Cerebellar cortex (tissue), 1 donor: ENCODE measurements at places on chromosomes 6 and 20.

DNA sequence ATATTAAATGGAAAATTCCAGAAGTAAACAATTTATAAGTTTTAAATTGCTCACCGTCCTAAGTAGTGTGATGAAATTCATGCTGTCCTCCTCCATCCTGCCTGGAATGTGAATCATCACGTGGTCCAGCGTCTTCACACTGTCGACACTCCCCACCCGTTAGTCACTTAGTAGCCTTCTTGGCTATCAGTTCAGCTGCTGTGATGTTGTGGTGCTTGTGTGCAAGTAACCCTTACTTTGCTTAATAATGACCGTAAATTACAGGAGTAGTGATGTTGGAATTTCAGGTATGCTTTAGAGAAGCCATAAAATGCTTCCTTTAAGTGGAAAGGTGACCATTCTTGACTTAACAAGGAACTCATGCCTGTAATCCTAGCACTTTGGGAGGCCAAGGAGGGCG, 25.2 kb downstream of the RIOK1 start:
- peak; percentile 81 for DNase-seq

DNA sequence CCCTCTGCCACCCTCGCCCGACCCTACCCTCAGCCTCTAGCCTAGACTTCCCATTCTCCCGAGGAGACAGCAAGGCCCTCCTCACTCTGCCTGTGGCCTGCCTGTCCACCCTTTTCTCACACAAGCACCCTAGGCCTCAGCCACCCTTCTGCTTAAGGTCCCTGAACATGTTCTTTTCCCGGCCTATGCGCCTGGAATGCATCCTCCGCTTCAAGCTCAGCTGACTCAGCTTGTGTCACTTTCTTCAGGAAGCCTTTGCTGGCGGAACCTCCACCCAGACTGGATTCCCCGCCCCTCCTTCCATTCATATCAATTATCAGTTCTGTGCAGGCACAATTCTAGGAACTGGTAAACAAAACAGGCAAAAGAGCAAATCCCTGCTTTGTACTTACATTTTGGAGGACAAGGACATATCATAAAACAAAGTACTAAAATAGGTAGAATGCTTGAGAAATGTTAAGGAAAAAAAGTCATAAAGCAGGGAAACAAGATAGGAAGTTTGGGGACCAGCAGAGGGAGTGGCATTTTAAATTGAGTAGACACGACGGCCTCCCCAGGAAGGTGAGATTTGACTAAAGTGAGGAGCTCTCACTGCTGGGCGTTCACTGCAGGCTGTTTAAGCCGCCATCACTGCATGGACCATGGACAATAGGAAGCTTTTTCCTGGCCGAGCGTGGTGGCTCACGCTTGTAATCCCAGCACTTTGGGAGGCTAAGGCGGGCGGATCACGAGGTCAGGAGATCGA, 17.9 kb upstream of the SNHG17 start:
- no peak for DNase-seq

GRCh38 chr6:137102050-137102848, 57.5 kb upstream of the IL20RA start:
- no peak for DNase-seq

DNA sequence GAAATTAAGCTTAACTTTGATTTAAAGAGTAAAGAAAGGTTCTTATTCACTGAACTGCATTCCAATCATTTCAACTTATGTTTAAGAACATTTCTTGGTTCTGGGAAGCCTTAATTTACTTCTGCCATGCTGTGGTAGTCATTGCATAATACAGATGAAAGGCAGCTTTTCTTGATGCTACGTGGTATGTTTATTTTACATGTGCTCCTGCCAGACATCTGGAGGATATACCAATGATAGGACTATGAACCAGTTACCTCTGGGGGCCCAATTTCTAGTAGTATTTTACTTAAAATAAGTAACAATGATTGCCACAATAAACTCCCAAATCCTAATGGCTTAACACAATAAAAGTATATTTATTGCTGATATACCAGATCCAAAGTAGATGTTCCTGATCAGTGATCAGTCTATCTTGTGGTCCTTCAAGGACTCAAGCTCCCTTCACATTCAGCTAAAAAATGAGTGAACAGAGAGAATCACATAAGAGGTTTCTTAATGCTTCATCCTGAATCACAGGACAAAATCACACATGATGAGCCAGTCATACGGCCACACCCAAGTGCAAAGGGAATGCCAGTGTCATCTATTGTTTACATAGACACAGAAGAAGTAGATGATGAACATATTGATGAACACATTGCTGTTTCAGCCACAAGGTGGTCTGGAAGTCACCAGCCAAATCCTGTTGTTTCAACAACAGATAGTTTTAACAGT, 56.5 kb upstream of the CCN2 start:
- DNase-seq, result no peak

- DNase-seq, result peak; percentile 56
Measured at GRCh38 chr6:106300944-106301343, 24.6 kb downstream of the ATG5 start.

DNA sequence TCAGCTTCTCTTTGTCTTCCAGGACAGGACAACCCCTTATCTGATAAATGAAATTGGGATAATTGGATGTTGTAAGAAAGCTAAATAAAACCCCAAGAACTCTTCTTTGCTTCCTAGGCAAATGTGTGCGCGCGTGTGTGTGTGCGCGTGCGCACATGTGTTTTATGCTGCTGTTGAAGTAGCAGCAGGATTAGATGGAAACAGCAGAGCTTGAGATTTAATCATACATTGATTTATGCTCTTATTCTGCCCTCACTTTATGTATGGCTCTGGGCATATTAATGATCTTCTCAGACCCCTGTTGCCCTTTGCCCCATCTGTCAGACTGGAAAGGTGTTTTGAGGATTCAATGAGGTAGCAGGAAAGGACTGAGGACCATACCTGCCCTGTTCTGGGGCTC, 324.0 kb upstream of the MAP3K7 start:
- no peak for DNase-seq
